ENCODE measurements at places on chromosomes 1 and 21.

DNA sequence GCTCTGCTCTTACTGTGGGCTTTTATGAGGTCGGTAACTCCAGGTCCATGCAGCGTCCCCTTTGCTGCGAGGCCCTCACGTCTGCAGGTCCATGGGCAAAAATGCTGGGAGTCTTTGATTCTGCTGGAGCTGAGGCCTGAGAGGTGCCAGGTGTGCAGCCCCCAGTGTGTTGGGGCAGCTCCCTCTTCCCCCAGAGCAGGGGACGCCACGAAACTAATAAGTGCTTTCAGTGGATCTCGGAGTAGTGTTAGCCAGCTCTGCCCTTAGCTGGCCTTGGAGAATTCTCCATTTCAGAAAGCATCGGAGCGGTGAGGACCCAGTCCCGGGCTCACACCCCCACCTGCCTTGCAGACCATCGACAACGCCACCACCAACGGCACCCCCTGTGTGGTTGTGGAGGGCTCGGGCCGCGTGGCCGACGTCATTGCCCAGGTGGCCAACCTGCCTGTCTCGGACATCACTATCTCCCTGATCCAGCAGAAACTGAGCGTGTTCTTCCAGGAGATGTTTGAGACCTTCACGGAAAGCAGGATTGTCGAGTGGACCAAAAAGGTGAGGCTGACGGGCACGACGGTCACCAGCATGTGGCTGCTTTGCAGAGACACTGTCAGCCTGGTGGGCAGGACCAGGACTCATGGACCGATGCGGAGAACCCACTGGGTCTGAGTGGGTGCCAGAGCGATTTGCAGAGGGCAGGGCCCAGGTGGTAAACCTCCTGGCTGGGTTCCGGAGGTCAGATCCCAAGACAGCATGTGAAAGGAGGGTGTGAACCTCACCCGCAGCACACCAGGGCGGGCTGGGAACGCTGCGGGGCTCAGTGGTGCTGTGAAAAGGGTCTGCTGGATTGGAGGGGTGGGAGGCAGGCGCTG lies 25.5 kb downstream of the TRPM2 start:
- DNase-seq: no peak

DNA sequence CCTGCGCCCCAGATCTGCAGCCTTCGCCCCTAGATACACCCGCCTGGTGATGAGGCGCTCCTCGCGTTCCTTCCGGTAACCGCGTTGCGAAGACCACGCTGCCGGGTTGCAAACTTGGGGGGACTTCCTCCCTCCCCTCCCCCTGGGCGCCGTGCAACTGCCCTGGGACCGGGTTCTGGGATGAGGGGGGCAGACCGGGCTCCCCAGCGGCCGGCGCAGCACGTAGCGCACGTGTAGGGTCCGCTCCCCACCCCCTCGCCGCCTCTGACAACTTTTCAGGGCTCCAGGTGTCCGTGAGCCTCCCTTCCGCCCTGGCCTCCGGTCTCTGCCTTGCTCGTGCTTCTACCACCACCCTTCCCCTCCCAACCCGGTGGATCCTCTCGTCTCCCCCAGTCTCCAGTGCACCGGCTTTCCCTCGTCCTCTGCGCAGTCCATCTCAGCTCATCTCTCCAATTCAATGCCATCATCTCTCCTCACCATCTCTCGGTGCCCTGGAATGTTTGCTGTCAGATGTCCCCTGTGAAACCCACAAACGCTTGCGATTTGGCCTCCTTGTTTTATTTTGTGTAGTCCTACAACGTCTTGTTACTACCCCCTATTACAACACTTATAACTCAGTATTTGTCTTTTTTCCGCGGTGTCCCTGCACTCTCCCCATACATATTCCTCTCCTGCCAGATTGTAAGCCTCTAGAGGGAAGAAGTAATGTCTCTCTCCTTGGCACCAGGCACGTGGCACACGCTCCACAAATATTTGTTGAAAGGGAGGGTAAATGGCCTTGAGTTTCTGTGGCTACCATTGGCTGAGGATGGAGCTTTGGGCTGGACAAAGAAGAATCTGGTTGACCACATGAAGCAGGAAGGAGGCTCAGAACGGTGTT lies 782 bp downstream of the PCAT6 start:
- peak; percentile 74 for DNase-seq

GRCh38 chr1:225526878-225527277 lies 99.0 kb upstream of the LBR start:
- no peak for DNase-seq

- no peak for DNase-seq
These were observed 13.0 kb downstream of the SESN2 start for GRCh38 chr1:28272215-28272852.

DNA sequence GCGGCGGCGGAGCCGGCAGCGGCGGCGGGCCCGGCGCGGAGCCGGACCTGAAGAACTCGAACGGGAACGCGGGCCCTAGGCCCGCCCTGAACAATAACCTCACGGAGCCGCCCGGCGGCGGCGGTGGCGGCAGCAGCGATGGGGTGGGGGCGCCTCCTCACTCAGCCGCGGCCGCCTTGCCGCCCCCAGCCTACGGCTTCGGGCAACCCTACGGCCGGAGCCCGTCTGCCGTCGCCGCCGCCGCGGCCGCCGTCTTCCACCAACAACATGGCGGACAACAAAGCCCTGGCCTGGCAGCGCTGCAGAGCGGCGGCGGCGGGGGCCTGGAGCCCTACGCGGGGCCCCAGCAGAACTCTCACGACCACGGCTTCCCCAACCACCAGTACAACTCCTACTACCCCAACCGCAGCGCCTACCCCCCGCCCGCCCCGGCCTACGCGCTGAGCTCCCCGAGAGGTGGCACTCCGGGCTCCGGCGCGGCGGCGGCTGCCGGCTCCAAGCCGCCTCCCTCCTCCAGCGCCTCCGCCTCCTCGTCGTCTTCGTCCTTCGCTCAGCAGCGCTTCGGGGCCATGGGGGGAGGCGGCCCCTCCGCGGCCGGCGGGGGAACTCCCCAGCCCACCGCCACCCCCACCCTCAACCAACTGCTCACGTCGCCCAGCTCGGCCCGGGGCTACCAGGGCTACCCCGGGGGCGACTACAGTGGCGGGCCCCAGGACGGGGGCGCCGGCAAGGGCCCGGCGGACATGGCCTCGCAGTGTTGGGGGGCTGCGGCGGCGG lies 1.0 kb downstream of the ARID1A start:
- DNase-seq: peak; percentile 75

DNA sequence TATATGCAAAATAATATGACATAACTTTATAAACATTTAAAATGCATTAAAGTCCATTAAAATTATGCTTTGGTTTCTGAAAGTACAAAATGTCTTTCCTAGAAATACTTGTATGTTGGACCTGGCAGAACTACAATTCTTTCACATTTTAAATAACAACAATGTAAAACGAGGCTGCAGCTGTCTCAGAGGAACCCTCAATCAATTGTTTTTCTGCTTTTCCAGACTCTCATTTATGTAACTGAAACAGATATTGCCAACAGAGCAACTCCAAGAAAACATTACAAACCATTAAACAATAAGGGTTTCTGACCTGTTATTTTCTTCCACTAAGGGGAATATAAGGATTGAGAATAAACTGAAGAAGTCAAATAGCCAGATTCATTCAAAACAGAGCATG lies 1193.4 kb downstream of the NCAM2 start:
- no peak for DNase-seq

- DNase-seq: no peak
These were observed 46.8 kb downstream of the SPATA46 start for GRCh38 chr1:162329826-162330225.

- peak; percentile 97 for DNase-seq
These were observed 10.3 kb upstream of the LMNA start for GRCh38 chr1:156104065-156104810.

DNA sequence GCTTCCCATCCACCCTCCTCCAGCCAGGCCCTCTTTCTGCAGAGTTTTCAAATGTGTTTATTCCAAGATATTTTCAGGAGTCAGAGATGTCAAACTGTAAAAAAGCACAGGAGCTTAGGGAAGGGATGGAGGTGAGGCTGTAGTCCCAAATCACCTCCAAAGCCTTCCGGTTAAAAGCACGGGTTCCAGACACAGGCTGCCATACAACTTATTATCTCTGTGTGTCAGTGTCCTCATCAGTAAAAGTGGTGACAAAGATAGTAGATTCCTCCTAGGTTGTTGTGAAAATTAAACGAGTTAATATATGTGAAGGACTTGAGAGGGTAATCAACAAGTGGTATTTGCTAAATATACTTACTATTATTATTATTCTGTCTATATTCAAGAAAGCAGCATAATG lies 15.1 kb downstream of the S100A7A start:
- no peak for DNase-seq

GRCh38 chr1:93607814-93608186 lies 73.8 kb downstream of the BCAR3 start:
- DNase-seq: no peak

GRCh38 chr1:204093421-204093717 lies 20.5 kb downstream of the SOX13 start:
- DNase-seq: no peak

GRCh38 chr21:26169061-26169610 lies 1.4 kb downstream of the APP start:
- no peak for DNase-seq

GRCh38 chr1:12173631-12174121 lies 6.9 kb downstream of the TNFRSF1B start:
- peak; percentile 77 for DNase-seq

- DNase-seq: no peak
These were observed 203.8 kb upstream of the DUSP10 start for GRCh38 chr1:221945669-221946068.

- no peak for DNase-seq
These were observed 56.8 kb downstream of the SIK1 start for GRCh38 chr21:43370091-43370658.

DNA sequence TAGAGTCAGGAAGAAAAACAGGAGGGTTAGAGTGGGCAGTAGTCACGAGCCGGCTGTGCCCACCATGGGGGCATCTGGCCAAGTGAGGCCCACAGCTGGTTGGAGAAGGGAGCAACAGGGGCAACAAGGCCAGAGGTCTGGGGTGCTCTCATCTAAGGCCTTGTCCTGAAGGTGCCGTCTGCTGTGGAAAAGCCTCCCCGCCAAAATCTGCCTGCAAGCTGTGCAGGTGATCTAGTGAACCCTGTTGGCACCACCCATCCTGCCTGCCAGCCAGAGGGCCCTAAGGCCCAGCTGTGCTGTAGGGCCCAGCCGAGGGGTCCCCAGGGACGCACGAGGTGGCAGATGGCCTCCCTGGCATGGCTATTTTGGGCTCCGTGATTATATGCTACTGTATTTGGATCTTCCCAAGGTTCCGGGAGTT lies 51.3 kb downstream of the LGR6 start:
- DNase-seq: peak; percentile 58

DNA sequence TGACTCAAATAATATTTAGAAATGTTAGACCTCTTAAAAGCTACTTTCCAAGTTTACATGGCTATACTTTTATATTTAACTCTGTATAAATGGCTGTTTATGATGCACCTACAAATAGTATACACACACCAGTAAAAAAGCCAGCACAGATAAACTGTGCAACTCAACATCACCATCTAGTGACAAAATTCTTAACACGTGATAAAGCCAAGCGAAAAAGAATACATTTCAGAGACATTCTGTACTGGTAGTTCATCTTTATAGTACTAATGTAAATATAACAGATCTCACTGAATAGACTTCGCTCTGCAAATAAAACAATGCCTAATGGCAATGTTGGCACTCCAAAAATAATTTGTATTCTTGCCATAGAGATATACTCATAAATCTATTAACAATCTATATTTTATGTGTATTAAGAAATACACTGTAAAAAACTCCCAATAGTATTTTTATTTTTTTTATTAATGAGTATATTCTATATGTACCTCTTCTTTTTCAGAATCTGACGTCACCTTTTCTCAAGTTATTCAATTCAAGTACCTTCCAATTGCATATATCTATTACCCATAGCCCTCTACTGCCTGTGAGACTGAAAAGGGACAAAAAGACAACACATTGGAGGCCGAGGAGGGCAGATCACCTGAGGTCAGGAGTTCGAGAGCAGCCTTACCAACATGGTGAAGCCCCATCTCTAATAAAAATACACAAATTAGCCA lies 100.2 kb downstream of the DPYD start:
- no peak for DNase-seq

DNA sequence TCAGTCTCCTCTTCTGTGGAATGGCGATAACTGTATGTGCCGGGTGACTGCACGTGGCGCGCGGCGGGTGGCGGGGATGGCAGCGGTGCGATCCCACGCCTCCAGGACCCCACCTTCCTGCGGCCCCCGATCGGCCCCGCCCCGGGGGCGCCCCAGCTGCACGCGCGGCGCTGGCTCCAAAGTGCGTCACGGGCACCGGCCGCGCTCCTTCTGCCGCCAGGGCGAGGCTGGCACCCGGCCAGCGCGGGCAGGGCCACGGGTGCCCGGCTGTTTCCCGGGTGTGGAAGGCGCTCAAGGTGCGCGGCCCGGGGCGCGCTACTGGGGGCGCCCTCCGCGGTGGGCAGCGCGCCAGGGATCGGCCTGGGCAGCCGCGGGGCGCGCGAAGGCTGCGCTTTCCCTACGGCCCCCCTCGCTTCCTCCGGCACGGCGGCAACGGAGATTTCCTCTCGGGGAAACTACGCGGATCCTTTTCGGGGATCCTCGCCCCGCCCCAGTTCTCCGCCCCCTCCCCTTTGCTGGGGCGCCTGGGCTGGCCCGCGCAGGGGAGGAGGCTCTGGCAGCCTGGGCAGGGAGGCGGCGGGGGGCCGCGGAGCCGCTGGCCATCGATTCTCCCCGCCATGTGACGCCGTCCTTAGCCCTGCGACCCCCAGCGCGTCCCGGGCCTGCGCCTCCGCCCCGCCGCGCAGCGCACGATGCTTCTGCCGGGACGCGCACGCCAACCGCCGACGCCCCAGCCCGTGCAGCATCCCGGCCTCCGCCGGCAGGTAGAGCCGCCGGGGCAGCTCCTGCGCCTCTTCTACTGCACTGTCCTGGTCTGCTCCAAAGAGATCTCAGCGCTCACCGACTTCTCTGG lies at the start of gene EVA1C:
TSS of gene EVA1C (plus strand) at position 545 of the 853 bp plus-strand sequence. CDS start at position 693, 148 bp downstream.
- DNase-seq: peak; percentile 85

DNA sequence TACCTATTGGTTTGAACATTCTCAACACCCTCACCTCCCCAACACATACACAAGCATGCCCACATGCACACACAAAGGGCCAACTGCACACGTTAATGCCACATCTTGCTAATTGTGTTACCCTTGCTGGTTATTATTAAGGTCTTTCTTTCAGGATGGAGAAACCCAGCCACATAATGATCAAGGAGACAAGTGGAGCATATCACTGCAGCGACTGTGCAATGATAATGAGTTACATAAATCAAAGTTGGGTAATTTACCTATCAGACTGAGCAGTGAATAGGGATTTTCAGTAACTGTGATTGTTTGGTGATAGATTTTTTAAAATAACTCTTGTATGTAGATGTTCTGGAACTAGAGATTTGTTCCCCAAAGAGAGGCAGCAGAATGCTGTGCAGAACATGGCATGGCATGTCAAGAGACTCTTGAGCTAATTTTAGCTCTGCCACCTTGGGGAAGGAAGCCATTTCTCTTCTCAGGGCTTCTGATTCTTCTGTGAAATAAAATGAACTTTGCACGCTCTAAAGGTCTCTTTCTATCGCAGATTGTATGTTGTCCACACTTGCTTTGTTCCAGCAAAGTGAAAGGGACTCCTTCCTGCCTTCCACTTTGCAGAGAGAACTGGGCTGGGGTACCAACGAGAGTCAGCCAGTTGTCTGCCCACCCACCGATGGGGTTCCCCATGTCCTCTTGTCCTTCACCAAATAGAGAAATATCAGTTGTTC lies 126.0 kb upstream of the CAMK1G start:
- no peak for DNase-seq
